Psoas muscle (tissue), 8 donors: ENCODE measurements at places on chromosomes 12 and 14. TPM values are rescaled to one million over a fixed set of nuclear protein-coding genes. Genes with fewer than 3 reads are reported as not detected.
A peak's percentile ranks its signal among the peaks of the same experiment; 100 is the strongest.

Gene CACNA1C
- total RNA-seq: 1.5 TPM

Gene RPL10L
- total RNA-seq: not detected

Gene PHETA1
- total RNA-seq: 6.4 TPM

Gene MAPK1IP1L
- 34.1 TPM for total RNA-seq

Gene BCL2L14
- total RNA-seq: not detected

Gene MYH7
- total RNA-seq: 15,830 TPM

Gene PYGL
- 18.9 TPM for total RNA-seq

Gene SCN8A
- total RNA-seq: 0.21 TPM

Gene MFAP5
- 27.9 TPM for total RNA-seq

Gene KLRC2
- not detected for total RNA-seq

Gene SLC35E3
- 7.5 TPM for total RNA-seq

Gene CHGA
- total RNA-seq: not detected

Gene RTL1
- not detected for total RNA-seq

DNA sequence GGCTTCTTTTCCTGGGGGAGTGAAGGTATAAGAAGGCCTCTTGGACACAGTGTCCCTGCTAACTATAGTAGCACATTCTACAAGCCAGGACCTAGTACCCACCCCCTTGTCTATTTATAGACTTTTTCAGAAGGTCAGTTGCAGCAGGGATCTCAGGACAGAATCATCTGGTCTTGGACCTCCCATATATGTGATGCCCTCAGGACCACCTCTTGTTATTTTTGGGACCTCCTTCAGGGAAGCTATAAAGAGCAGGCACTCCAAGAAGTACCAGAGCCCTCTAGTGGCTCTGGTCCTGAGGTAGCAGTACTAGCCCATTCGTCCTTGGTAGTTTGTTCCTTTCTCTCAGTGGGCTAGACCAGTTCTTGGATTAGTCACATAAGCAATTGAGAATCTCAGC lies 4.3 kb downstream of the COQ10A start:
- DNase-seq: no peak

- peak; percentile 37 for DNase-seq
Measured at GRCh38 chr12:89544681-89545184, 18.9 kb upstream of the POC1B start.

DNA sequence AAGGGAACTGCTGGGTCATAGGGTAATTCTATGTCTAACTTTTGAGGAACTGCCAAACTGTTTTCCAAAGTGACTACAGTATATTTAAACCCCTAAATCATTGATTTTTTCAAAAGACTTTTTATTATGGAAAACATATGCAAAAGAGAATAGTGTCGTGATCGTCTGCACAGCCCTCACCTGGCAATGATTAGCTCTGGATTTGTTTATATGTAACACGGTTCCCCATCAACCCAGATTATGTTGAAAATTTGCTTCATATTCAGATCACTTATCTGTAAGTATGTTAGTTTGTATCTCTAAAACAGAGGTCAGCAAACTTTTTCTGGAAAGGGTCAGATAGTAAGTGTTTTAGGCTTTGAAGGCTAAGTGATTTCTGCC lies 52.7 kb downstream of the CCDC92 start:
- no peak for DNase-seq

- no peak for DNase-seq
Measured at GRCh38 chr12:1992732-1993131, 11.5 kb downstream of the DCP1B start.

- DNase-seq: no peak
Measured at GRCh38 chr12:68334132-68334531, 2.0 kb upstream of the MDM1 start.

DNA sequence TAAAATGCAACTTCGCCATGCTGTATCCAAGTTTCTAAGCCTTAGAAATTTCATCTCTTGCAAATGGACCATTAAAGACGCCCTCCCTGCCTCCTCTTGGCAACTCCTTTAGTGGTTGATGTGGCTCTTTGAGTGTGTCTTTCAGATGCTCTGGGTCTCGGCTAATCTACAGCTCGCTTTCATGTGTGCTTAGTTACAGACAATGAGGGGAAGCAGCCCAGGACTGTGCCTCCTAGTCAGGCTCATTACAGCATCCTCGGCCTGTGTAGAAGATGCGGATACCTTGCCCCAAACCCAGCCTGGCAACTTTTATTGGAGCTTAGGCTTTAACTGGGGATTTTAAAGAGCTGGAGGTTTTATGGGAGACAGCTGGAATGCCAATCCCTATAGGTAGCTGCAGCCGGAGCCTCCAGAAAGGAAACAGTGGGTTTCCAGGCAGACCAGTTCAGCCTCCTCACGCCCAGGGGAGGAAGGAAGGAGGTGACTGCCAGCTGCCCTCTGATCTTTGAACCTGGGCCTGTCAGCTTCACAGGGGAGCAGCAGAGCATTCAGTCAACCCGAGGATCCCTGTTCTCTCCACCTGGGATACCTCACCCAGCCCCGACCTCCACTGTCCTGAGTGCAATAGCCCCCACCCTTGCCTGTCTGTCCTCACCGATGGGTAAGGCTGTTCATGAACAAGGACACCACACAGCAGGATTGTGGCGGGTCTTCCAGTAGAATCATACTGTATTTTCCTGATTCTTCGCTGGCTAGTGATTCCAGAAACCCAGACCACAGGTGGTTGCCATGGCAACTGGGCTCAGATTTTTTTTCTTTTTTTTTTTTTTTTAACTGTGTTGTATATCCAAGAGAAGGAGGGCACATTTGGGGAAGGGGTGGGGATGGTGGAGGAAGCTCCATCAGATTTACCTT lies 638.5 kb downstream of the MED13L start:
- no peak for DNase-seq

GRCh38 chr14:21867541-21867940 lies 193.9 kb upstream of the OR4E1 start:
- no peak for DNase-seq

GRCh38 chr12:53102883-53103807 lies at the start of gene SOAT2:
Gene SOAT2 (plus strand): TSS chr12:53103486. CDS start chr12:53103578, 92 bp downstream.
- DNase-seq: no peak

- no peak for DNase-seq
Measured at GRCh38 chr14:29709490-29709889, 218.2 kb downstream of the PRKD1 start.

- DNase-seq: no peak
Measured at GRCh38 chr12:41365653-41366171, 177.6 kb downstream of the PDZRN4 start.

GRCh38 chr14:81018684-81019083 lies 63.3 kb downstream of the TSHR start:
- no peak for DNase-seq

DNA sequence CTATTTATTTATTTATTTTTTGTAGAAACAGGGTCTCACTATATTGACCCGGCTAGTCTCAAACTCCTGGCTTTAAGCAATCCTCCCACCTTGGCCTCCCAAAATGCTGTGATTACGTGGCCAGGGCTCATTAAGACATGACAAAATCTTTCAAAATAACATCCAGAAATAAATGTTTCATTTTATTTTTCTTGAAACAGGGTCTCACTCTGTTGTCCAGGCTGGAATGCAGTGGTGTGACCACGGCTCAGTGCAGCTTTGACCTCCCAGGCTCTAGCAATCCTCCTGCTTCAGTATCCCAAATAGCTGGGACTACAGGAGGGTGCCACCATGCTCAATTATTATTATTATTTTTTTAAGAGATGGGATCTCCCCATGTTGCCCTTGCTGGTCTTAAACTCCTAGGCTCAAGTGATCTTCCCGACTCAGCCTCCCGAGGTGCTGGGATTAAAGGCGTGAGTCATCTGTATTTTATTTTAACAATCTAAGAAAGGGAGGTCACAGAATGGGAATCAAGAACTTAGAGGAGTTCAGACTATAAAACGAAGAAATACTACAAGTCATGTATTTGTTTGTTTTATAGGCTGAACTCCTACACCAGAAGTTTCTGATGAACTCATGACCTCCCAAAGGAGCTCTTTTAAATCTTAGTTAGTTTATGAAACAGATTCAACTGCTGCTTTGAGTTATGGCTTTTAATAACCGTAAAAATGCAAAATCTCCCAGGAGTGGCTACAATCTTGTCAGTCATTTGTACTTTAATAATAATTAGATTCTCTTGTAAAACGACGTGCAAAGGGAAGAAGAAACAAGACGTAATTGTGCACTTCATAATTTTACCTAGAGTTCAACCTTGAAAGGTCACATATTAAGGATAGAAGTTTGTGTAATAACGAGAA lies 2.1 kb upstream of the TMEM263 start:
- no peak for DNase-seq

- DNase-seq: no peak
Measured at GRCh38 chr14:35366521-35366976, 38.0 kb downstream of the NFKBIA start.

- no peak for DNase-seq
Measured at GRCh38 chr12:118409834-118410233, 33.5 kb downstream of the SUDS3 start.

GRCh38 chr12:69679119-69679518 lies 20.0 kb downstream of the BEST3 start:
- no peak for DNase-seq

- DNase-seq: no peak
Measured at GRCh38 chr12:114006482-114007425, 40.6 kb upstream of the RBM19 start.

GRCh38 chr14:77738559-77739250 lies 22.3 kb downstream of the SNW1 start:
- no peak for DNase-seq

DNA sequence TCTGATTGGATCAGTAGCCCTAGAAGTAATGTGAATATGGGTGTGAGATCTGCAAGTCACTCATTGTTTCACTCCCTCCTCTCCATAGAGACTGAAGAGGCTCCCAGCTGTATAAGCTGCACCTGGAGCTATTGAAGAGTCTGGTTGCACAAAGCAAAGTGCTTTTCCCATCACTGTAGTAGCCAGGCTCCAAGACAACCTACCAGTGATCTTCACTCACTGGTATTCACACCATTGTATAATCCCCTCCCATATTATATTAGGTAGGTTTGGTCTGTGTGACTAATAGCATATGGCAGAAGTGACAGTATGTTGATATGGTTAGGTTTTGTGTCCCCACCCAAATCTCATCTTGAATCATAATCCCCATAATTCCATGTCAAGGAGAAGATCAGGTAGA lies 64.4 kb downstream of the ZFC3H1 start:
- DNase-seq: no peak

DNA sequence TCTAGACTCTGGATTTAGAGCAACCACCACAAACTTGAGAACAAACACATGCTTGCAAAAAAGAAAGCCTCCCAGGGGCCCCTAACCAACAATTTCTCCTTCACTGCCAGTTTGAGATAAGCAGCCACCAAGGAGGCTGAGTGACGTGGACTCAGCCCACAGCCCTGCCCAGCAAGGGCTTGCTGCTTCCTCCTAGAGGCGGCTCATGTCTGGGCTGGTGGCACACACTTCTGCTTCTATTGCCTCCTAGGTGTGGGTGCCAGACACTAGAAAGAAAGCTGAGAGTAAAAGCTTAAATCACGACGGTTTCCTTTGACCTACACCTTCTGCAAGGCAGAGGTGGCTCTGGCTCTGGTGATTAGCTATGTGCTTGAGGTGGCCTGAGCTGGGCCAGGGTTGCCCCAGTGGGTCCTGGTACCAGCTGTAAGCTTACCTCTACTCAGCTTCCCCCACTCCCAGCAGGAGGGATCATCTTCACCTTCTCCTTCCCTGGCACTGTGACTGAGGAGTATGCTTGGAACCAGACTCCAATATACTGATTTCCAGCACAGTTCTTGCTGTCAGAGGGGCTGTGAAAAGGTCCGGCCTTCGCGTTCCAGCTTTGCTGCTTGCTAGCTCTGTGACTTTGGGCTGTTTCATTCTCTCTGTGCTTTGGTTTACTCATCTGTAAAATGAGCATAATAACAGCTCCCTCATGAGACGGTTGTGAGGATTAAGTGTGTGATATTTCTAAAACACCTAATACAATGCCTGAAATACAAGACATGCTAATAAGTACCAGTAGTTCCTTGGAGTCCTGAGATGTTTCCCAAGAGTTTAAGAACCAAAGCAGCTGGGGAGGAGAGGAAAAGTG lies 89.7 kb upstream of the PARP11 start:
- no peak for DNase-seq

DNA sequence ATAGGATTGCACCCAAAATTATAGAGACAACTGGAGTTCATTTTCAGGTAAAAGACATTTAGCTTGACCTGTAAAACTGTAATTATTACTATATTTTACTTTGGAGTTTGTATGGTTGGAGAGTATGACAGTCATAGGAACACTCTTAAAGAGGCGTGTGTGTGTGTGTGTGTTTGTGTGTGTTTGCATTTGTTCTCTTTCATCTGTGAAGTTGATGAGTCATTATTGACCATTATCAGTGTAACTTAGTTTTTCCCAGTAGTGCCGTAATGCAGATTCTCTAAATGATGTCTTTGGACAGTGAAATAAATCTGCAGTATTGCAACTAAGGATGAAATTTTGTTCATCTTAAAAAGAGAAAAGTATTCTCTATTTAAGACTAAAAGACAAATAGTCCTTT lies 13.0 kb downstream of the WASHC4 start:
- DNase-seq: no peak

GRCh38 chr12:104724992-104725585 lies 233.0 kb downstream of the SLC41A2 start:
- DNase-seq: no peak

GRCh38 chr12:115606040-115606439 lies 671.5 kb downstream of the MED13L start:
- DNase-seq: no peak

DNA sequence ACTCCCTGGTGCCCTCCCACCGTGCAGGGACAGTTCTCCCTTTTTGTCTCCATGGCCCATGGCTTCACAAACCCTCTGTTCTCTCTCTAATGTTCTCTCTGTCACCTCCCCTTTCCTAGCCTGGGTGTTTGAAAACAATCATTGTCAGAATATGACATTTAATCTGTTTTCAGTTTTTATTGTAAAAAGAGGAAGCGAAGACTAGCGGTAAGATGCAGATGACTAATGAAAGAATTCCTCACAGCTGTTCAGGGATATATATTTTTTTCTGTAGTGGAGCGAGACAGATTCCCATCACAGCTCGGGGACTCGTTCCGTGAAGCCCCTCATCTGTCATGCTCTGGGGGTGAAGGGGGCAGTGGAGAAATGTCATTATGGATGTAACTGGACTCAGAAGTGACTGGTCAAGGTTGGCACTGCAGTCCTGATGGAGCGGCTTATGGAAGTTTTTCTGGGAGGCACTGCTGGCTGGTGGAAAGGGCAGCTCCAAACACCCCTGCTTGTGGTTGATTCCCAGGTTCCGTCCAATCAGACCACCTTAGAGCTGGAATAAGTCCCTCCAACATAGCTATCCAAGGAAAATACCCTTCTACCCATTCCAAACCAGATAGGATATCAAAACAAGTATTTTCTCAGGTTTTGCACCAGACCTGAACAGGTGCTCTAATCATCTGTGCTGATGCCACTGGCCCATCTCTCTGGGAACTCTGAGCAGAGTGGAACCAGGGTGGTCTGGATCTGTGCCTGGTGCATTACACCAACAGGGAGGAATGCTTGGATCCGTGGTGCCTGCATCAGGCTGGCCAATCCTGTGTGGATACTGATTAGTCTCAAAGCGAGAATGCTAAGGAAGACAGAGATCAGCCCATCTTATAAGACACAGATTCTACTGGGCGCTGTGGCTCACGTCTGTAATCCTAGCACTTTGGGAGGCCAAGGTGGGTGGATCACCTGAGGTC lies 84.7 kb downstream of the GPATCH2L start:
- DNase-seq: no peak

GRCh38 chr14:93331002-93331727 lies 1.7 kb downstream of the BTBD7 start:
- peak; percentile 56 for DNase-seq
